Esophagus squamous epithelium (tissue), 5 donors: ENCODE measurements at places on chromosomes 2 and 18.

GRCh38 chr2:225334514-225334913 is 65.0 kb upstream of the NYAP2 start:
- DNase-seq: no peak

DNA sequence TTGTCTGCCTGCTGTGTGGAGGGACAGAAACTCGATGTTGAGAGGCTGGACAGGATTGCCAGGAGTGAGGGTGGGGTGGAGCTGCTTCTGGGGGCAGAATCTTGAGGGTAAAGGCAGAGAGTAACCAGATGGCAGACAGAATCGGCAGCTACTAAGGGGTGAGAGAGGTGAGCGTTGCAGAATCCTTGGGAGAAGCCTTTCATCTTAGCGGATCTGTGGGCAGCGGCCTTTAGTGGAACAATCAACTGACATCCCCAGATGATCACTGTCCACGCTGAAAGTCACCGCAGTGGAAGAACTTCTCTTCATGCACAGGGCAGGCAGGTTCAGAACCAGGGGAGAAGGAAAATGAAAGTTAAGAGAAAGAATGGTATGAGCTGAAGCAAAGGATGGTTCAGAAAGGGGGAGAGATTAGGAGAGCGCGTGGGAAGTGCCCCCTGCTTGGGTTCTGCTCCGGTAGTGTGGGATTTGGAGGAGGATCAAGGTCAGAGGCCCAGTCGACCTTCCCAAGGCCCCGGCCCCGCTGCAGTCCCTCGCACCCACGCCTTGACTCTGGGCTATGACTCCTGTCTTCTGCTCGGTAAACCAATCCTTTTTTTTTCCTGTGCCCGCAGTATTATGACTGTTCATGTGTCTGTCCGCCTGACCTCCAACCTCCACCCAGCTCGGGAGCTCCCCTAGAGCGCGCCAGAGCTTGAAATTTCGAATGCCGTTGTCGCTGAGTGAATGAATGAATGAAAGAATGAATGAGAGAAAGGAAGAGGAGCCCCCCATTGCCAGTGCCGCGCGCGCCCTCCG is 584 bp downstream of the BOLA3 start:
- DNase-seq: no peak

GRCh38 chr2:159637988-159638501 is 21.7 kb upstream of the BAZ2B start:
- DNase-seq: no peak

GRCh38 chr2:53715568-53715967 is 52.0 kb upstream of the CHAC2 start:
- DNase-seq: no peak

DNA sequence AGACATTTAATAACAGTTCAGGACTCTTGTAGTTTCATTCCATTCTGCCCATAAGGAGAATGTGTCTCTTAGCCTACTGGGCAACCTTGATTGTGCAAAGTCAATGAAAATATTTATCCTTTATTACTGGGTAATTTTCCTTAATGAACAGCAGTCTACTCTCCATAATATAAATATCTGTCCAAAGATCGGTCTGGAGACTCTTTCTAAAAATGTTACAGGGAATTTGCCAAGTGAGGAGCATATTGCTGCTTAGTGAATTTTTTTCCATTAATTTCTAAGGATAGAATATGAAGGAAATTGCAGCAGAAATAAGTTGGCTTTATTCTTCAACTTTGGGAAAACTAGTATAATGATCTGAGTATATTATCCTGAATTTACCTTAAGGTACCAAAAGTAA is 817.1 kb upstream of the FSHR start:
- DNase-seq: no peak

GRCh38 chr2:120787111-120787821 is 51.6 kb downstream of the GLI2 start:
- DNase-seq: no peak

DNA sequence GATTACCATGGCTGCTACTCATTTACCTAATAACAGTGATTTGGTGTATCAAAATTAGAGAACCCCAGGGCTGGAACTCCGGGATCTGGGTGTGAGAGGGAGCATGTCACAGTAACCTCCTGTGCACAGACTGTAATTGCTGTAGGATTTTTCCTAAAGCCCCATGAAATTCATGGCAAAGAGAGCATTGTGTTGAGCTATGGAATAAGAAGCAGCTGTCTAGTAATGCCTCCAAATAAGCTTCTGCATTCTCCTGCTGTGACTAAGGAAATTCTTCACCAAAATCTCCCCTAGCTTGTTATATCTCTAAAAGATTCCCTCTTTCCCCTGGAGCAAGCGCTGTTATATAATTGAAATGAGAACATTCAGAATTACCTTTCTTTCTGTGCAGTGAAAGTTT is 158.1 kb upstream of the SPATS2L start:
- no peak for DNase-seq

GRCh38 chr2:120994301-120994995 is 258.8 kb downstream of the GLI2 start:
- no peak for DNase-seq

DNA sequence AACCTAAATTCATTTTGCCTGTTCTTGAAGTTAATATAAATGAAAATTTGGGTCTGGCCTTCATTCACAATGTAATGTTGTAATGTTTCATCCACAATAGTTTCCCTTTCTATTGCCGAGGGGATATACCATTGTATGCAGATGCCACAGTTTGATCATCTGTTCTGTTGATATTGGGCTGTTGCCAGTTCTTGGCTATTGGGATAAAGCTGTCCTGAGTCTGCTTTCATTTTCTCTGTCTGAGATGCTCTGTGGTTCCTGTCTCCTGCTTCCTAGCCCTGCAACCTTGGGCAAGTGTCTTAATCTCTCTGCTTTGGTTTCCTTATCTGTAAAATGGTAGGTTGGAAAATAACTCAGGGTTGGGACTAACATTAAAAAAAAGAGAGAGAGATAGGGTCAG is 25.2 kb downstream of the B3GNT2 start:
- DNase-seq: no peak

DNA sequence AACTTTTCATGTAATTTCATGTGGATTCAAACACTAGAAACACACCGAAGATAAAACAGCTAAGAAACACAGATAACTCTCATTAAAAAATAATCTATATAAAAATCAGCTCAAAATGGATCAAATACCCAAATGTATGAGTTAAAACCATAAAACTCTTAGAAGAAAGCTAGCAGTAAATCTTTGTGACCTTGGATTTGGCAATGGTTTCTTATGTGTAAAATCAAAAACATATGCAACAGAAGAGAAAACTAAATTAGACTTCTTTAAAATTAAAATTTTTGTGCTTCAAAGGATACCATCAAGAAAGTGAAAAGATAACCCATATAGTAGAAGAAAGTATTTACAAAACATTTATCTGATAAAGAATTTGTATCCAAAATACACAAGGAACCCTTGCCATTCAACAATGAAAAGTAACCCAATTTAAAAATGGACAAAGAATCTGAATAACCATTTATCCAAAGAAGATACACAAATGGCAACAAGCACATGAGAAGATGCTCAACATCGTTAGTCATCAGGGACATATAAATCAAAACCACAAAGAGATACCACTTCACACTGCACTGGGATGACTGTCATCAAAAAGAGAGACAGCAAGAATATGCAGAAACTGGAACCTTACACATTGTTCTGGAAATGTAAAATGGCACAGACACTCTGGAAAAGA is 27.5 kb downstream of the GAREM1 start:
- no peak for DNase-seq

DNA sequence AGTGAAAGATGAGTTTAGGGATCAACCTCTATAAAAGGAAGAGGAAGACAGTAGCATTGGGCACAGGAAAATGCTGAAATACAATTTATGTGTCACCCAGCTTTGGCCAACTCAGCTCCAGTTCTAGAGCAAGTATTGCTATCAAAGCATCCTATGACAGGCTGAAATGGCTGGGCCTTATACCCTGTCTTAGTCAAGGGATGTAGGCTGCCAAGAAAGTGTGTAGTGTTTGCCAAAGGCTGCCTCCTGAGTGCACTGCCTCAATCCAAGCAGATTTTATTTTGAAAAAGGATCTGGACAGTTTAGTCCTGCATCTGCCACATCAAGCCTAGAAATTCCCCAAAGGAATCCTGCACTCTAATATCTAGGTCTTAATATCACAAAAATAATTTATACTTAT is 359.9 kb upstream of the ZC3H15 start:
- no peak for DNase-seq

- no peak for DNase-seq
Observed at GRCh38 chr2:180662941-180663471, 317.4 kb upstream of the UBE2E3 start.

GRCh38 chr2:19352946-19353720 is 5.3 kb downstream of the OSR1 start:
- no peak for DNase-seq

GRCh38 chr2:234627308-234627707 is 130.4 kb upstream of the ARL4C start:
- DNase-seq: no peak
